ENCODE measurements at places on chromosomes 11 and 22.

DNA sequence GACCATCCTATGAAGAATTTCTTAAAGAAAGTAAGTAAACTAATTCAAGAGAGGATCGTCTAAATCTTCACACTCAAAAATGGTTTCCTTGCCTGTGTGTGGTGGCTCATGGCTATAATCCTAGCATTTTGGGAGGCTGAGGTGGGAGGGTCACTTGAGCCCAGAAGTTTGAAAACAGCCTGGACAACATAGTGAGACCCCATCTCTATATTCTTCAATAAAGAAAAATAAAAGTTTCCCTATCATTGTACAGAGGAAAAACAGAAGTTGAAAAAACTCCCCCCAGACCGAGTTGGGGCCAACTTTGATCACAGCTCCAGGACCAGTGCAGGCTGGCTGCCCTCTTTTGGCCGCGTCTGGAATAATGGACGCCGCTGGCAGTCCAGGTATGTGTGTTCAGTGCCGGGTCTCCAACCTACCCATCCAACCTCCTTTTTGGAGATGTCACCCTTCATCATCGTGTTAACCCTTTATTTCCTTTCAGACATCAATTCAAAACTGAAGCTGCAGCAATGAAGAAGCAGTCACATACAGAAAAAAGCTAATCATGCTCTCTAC, 3.0 kb downstream of the RPS25 start:
- H3K4me1 ChIP-seq, result no peaks in the 10 kb centered on the region
- no peak overlapping the region for H3K27ac ChIP-seq
- H3K27me3 ChIP-seq, result no peaks in the 10 kb centered on the region
- DNase-seq, result no peak

- no peaks in the 10 kb centered on the region for H3K36me3 ChIP-seq
- H3K4me3 ChIP-seq, result no peak overlapping the region
- no peak overlapping the region for H3K27ac ChIP-seq
- no peaks in the 10 kb centered on the region for H3K27me3 ChIP-seq
- H3K4me1 ChIP-seq, result no peaks in the 10 kb centered on the region
- no peak for DNase-seq
Measured at GRCh38 chr11:130435671-130436070, 7.3 kb upstream of the ADAMTS8 start.

GRCh38 chr11:88384004-88384668, 46.6 kb upstream of the CTSC start:
- no peak for DNase-seq
- no peak overlapping the region for H3K4me3 ChIP-seq
- H3K36me3 ChIP-seq, result no peaks in the 10 kb centered on the region
- no peaks in the 10 kb centered on the region for H3K4me1 ChIP-seq
- H3K27me3 ChIP-seq, result no peaks in the 10 kb centered on the region

GRCh38 chr11:94821439-94821838, 53.3 kb downstream of the AMOTL1 start:
- H3K4me3 ChIP-seq, result no peak overlapping the region
- no peak for DNase-seq
- H3K27me3 ChIP-seq, result no peaks in the 10 kb centered on the region
- H3K4me1 ChIP-seq, result no peaks in the 10 kb centered on the region
- H3K27ac ChIP-seq, result no peak overlapping the region

DNA sequence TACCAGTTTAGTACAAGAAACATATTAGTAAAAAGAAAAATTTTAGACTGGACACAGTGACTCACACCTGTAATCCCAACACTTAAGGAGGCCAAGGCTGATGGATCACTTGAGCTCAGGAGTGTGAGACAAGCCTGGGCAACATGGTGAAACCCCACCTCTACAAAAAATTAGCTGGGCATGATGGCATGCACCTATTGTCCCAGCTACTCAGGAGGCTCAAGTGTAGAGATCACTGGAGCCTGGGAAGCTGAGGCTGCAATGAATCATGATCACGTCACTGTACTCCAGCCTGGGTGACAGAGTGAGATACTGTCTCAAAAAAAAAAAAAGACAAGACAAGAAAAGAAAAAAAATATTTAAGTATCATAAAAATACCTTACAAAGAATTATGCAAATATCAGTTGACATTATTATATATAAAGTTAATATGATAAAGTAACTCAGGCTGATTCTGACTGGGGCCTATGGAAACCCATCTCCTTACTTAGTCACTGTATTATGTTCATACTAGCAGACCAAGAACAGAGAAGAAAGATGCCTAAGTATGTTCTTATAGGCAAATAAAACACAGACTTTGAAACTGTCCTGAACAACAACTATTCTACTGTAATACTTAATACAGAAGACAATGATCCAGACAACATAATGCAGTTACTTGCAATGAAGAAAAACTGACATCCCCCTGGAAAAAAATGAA, 27.3 kb downstream of the FAM168A start:
- H3K4me3 ChIP-seq, result no peak overlapping the region
- no peak for DNase-seq
- H3K27me3 ChIP-seq, result no peaks in the 10 kb centered on the region
- no peak overlapping the region for H3K27ac ChIP-seq
- H3K36me3 ChIP-seq, result no peaks in the 10 kb centered on the region
- H3K4me1 ChIP-seq, result no peaks in the 10 kb centered on the region

- 0 out of 2 replicates have a peak, but pooled peaks cover 5% of the 10 kb centered on the region for H3K36me3 ChIP-seq
- no peaks in the 10 kb centered on the region for H3K4me1 ChIP-seq
- H3K27me3 ChIP-seq, result no peaks in the 10 kb centered on the region
- DNase-seq, result no peak
- H3K4me3 ChIP-seq, result no peak overlapping the region
Measured at GRCh38 chr22:24039046-24039445, 27.9 kb downstream of the CABIN1 start.

- no peak overlapping the region for H3K27ac ChIP-seq
- H3K4me3 ChIP-seq, result no peak overlapping the region
- no peaks in the 10 kb centered on the region for H3K4me1 ChIP-seq
- 0 out of 2 replicates have a peak, but pooled peaks cover 2% of the 10 kb centered on the region for H3K27me3 ChIP-seq
- H3K36me3 ChIP-seq, result no peaks in the 10 kb centered on the region
- no peak for DNase-seq
Measured at GRCh38 chr11:76225122-76225611, 18.9 kb upstream of the WNT11 start.

DNA sequence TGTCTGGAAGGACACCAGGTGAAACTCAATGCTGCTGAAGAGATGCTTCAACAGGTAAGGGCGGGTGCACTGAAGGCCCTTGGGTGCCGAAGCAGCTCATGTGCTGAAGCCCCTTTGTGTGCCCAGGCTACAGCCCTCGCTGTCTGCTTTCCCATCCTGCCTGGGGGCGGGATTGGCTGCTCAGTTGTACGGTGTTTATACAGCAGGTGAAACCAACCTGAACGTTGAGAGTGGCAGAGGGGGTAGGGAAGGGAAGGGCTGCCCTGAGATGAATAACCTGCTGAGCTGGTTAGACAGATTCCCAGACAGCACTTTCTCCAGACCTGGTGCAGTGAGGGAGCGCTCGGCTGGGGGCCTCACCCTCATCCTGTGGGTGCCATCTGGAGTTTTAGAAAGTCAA, 75.7 kb downstream of the CYB5R2 start:
- no peak overlapping the region for H3K4me3 ChIP-seq
- no peak for DNase-seq
- H3K27ac ChIP-seq, result no peak overlapping the region
- H3K36me3 ChIP-seq, result no peaks in the 10 kb centered on the region

DNA sequence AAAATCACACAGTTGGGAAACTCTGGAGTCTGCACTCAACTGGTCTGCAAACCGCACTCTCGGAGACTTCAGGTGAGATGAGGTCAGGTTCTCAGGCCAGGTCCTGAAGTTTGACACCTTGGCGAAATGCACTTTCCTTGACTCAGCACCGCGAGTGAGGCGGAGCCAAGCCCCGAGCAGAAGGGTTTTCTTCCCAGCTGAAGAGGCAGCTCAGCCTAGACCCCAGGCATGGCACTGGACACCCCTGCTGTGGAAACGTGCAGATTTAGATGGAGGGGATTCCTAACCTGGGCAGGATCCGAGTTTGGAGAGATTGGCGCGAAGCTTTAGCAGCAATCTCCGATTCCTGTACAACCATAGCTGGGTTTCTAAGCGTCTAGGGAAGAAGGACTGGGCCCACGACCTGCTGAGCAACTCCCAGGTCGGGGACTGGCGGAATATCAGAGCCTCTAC, 835 bp upstream of the MYOD1 start:
- H3K4me1 ChIP-seq, result 0 out of 2 replicates have a peak, but pooled peaks cover 5% of the 10 kb centered on the region
- no peak for DNase-seq
- H3K27ac ChIP-seq, result no peak overlapping the region
- H3K27me3 ChIP-seq, result peaks cover 59% of the 10 kb centered on the region
- peak overlapping the region; percentile 9 for H3K4me3 ChIP-seq

DNA sequence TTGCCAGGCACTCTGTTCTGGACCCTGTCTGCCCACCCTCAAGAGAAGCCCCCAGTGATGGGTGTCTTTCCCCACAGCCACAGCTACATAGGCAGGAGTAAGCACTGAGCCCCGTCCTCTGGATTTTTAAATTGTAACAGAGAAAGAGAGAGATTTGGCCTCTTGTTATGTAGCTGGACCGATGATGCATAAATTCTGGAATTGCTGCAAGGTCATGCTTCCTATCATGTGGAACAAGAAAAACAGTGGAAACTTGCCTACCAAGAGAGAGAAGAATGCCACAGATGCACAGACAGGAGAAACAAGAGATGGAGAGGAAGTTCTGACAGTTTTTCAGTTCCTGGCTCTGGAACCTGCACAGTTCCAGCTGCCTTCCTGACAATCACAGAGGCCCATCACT, 150.2 kb downstream of the ETS1 start:
- no peak overlapping the region for H3K4me3 ChIP-seq
- no peak overlapping the region for H3K27ac ChIP-seq
- no peaks in the 10 kb centered on the region for H3K36me3 ChIP-seq
- DNase-seq, result no peak
- H3K4me1 ChIP-seq, result no peaks in the 10 kb centered on the region
- no peaks in the 10 kb centered on the region for H3K27me3 ChIP-seq

GRCh38 chr11:33987975-33988580, 63.5 kb upstream of the CAPRIN1 start:
- no peaks in the 10 kb centered on the region for H3K27me3 ChIP-seq
- no peaks in the 10 kb centered on the region for H3K36me3 ChIP-seq
- no peaks in the 10 kb centered on the region for H3K4me1 ChIP-seq
- no peak overlapping the region for H3K4me3 ChIP-seq
- DNase-seq, result peak; percentile 74

DNA sequence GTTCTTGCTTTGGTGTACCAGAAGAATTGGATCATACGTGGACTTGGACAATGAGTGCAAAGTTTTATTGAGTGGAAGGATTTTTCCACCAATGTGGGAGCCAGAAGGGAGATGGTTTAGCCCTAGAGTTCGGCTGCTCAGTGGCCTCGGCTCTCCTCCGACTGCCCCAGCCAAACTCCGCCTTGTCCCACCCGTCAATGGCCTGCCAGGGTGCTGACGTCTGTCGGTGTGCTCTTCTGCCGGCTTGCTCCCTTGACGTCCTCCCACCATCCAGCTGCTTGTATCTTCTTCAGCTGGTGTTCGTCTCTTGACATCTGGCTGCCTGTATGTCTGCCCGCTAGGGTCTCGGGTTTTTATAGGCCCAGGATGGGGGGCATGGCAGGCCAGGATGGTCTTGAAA, 154.8 kb downstream of the APOL5 start:
- DNase-seq, result no peak
- H3K4me3 ChIP-seq, result no peak overlapping the region
- no peak overlapping the region for H3K27ac ChIP-seq
- no peaks in the 10 kb centered on the region for H3K4me1 ChIP-seq

DNA sequence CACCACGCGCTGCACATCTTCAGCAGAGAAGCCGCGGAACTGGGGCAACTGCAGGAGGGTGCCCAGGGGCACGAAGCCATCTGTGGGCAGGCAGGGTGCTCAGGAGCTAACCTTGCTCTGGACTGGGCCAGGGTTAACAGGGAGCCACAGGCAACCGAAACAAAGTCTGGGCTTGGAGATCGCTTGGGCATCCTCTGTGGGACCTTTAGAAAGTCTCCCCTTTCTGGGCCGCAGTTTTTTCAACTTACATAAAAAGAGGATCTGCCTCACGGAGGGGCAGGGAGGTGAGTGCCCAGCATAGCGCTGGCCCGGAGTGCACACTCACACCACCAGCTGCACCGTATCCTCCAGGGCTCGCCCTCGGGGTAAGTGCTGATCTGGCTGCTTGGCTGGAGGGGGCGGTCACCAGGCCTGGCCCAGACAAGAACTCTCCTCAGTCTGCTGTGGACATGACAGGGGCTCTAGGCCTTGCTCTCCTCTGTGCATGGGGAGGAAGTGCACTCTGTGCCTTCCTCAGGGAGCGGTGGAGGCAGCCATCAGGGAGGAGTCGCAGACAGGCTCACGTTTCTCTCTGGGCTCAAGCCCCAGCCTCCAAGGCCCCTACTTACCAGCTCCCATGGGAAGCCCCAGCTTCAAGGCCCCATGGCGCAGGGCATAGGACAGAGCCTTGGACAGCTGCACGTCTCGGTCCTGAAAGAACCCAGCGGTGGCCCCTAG, 937 bp downstream of the TRPT1 start:
- DNase-seq, result no peak
- peaks cover 7% of the 10 kb centered on the region for H3K36me3 ChIP-seq
- H3K4me3 ChIP-seq, result peak overlapping the region; percentile 50
- H3K27ac ChIP-seq, result no peak overlapping the region

- no peaks in the 10 kb centered on the region for H3K27me3 ChIP-seq
- H3K4me1 ChIP-seq, result no peaks in the 10 kb centered on the region
- H3K4me3 ChIP-seq, result no peak overlapping the region
- H3K36me3 ChIP-seq, result no peaks in the 10 kb centered on the region
- DNase-seq, result no peak
Measured at GRCh38 chr22:46052331-46052771, 75.4 kb upstream of the WNT7B start.

DNA sequence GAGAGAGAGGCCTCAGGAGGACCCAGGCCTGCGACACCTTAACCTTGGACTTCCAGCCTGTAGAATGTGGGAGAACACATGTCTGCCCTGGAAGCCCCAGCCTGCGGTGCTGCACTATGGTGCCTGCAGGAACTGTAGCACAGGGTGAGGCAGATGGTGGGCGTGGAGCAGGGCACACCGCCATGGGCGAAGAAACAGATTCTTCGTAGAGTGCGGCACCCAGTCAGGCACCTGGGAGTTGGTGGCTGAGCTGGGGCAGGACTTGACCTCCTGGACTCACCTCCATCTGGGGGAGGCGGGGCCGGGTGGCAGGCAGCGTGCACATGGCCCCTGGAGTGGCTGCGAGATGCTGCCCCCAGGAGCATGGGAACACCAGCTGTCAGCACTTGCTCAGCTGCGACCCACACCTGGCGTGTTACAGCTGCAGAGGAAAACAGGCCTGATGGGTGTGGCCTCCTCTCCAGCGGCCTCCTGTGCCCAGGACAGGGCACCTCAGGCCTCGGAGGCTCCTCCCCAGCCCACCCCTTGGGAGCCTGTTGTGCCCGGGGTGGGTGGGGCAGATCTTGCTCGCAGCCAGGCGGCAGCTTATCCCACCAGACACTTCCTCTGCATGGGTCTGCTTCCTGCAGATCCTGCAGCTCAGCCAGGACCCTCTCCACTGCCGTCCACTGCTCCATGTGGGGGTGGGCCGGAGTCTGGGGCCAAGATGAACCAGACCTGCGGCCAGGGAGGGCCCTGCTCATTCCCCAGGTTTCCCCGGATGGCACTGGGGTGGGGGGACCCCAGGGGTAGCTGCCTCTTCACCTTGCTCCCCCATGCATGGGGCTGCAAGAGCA, 80.4 kb downstream of the MYEOV start:
- no peaks in the 10 kb centered on the region for H3K36me3 ChIP-seq
- DNase-seq, result no peak
- H3K27me3 ChIP-seq, result no peaks in the 10 kb centered on the region
- no peaks in the 10 kb centered on the region for H3K4me1 ChIP-seq
- H3K4me3 ChIP-seq, result no peak overlapping the region
- H3K27ac ChIP-seq, result no peak overlapping the region

- H3K27ac ChIP-seq, result no peak overlapping the region
- no peaks in the 10 kb centered on the region for H3K36me3 ChIP-seq
- H3K4me1 ChIP-seq, result no peaks in the 10 kb centered on the region
- DNase-seq, result no peak
- no peak overlapping the region for H3K4me3 ChIP-seq
- H3K27me3 ChIP-seq, result no peaks in the 10 kb centered on the region
Measured at GRCh38 chr11:113674397-113674685, 31.8 kb downstream of the TMPRSS5 start.
